Fibroblast of villous mesenchyme (primary cell): ENCODE measurements at places on chromosomes 16 and 17.

- peak; percentile 41 for DNase-seq
Observed at GRCh38 chr16:71479420-71479819, 9.7 kb downstream of the ZNF19 start.

DNA sequence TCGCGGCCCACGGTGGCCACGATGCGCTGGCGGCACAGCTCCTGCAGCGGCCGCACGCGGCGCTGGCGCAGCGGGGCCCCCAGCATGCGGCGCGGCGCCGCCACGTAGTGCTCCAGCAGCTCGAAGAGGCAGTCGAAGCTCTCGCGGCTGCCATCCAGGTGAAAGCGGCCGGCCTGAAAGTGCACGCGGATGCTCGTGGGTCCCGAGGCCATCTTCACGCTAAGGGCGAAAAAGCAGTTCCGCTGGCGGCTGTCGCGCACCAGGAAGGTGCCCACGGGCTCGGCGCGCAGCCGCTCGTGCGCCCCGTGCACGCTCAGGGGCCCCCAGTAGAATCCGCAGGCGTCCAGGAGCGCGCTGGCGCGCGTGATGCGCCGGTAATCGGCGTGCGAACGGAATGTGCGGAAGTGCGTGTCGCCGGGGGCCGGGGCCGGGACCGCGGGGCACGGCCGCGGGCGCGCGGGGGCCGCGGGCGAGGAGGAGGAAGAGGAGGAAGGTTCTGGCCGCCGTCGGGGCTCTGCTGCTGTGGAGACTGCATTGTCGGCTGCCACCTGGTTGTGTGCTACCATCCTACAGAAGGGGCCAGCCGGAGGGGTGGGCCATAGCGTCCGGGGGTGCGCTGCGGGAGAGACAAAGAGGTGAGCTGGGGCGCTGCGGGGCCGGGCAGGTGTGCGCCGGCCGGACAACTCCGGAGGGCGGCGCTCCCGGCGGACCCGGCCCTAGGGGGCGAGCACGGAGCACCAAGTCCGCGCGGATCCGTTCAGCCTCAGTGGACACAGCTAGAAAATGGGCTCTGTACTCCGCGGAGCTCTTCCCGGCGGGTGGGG, 879 bp downstream of the SOCS1 start:
- peak; percentile 53 for DNase-seq

- DNase-seq: no peak
Observed at GRCh38 chr17:193841-194806, 12.7 kb upstream of the DOC2B start.

GRCh38 chr17:28258347-28258887, 60.6 kb upstream of the TMEM97 start:
- no peak for DNase-seq

GRCh38 chr17:30207655-30208054, 27.8 kb downstream of the SLC6A4 start:
- DNase-seq: no peak

DNA sequence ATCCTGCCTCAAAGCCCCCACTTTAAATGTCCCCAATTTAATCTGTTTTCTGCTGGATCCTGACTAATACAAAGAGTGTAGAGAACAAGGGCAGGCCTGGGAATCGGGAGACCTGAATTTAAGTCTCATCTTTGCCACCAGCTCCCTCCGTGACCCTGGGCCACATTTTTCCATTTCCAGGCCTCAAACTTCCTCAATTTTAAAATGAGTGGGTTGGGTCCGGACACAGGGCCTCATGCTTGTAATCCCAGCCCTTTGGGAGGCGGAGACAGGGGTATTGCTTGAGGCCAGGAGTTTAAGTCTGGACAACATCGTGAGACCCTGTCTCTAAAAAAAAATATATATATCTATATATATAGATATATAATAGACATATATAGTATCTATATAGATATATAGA, 61.4 kb downstream of the SRL start:
- DNase-seq: no peak

- peak; percentile 30 for DNase-seq
Observed at GRCh38 chr16:53291757-53292392, 142.4 kb upstream of the RBL2 start.

DNA sequence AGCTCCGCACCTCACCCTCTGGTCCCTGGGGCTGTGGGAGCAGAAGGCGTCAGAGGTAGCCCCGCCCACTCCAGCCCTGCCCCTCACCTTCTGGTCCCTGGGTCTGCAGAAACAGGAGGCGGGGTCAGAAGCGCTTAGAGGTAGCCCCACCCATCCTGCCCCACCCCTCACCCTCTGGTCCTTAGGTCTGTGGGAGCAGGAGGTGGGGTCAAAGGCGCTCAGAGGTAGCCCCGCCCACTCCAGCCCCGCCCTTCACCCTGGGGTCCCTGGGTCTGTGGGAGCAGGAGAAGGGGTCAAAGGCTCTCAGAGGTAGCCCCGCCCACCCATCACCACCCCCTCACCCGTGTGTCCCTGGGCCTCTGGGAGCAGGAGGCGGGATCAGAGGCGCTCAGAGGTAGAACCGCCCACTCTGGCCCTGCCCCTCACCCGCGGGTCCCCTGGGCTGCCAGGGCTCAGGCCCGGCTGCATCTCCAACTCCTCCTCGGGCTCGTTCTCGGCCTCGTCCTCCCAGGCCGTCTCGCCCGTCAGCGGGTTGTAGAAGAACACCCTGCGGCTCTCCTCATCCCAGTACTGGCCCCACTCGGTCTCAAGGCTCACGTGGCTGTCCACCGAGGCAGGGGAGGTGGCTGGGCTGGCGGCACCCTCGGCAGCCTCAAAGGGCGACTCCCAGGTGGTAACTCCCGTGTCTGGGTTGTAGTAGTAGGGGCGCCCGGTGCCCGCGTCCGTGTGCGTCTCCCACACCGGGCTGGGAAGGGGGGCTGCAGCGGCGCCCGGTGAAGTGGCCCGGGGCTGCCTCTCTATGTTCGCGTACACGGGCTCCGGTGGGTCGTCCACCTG, 27.2 kb downstream of the ARHGAP27 start:
- DNase-seq: peak; percentile 13
